ENCODE measurements at places on chromosomes 16 and 17.

GRCh38 chr16:80367037-80367658 lies 173.6 kb upstream of the DYNLRB2 start:
- DNase-seq: no peak

- DNase-seq: no peak
These were observed 158.3 kb upstream of the ZFHX3 start for GRCh38 chr16:73206151-73206707.

GRCh38 chr17:82235775-82236141 lies 6.9 kb downstream of the SLC16A3 start:
- no peak for DNase-seq

- DNase-seq: no peak
These were observed 72.2 kb downstream of the CYLD start for GRCh38 chr16:50814052-50814451.

DNA sequence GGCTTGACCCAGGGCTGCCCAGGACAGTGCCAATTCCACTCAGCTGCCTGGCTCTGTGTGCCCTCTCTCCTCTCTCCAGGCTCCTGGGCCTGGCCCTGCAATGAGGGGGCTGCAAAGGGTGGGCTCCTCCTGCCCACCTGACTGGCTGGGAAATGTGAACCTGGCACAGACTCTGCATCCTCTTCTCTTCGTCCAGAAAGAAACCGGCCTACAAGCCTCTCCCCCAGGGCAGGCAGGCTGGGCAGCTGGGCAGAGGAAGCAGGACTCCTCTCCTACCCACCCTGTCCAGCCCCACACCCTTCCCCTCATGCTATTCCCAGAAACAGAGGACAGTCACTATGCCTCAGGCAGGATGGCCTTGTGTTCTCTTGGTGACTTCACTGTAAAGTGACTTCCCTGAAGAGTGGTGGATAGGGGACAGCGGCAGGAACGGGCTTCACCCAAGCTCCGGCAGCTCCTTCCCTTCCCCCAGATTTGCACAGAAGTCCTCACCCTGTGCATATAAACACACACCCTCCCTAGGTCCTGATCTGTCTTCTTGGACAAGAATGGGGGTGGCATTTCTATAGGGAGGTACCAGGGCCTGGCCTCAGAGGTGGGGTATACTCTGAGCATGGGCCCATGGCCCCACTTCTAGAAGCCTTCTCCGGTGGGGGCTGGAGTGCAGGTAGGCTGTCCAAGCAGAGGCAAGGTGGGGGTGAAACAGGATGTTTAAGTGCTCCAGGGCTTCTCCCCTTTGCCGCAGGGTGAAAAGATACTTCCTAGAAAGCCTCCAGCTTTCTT lies 4.9 kb upstream of the STAT5A start:
- no peak for DNase-seq

- DNase-seq: no peak
These were observed 30.1 kb downstream of the LCMT1 start for GRCh38 chr16:25141648-25142047.

- no peak for DNase-seq
These were observed 21.2 kb downstream of the EZH1 start for GRCh38 chr17:42723636-42724035.

- peak; percentile 28 for DNase-seq
These were observed 700 bp downstream of the MFAP4 start for GRCh38 chr17:19386051-19386929.
